Chondrocyte (in vitro differentiated cells): ENCODE measurements at places on chromosomes 16 and 17. TPM values are rescaled to one million over a fixed set of nuclear protein-coding genes. Genes with fewer than 3 reads are reported as not detected.

GRCh38 chr17:5506307-5506706 lies 19.9 kb downstream of the MIS12 start:
- H3K27me3 ChIP-seq, result no peaks in the 10 kb centered on the region
- H3K27ac ChIP-seq, result no peak overlapping the region
- H3K36me3 ChIP-seq, result no peaks in the 10 kb centered on the region
- no peak for DNase-seq
- H3K4me1 ChIP-seq, result peaks cover 18% of the 10 kb centered on the region

Gene ITGAD
- total RNA-seq, result not detected in 3 replicates

DNA sequence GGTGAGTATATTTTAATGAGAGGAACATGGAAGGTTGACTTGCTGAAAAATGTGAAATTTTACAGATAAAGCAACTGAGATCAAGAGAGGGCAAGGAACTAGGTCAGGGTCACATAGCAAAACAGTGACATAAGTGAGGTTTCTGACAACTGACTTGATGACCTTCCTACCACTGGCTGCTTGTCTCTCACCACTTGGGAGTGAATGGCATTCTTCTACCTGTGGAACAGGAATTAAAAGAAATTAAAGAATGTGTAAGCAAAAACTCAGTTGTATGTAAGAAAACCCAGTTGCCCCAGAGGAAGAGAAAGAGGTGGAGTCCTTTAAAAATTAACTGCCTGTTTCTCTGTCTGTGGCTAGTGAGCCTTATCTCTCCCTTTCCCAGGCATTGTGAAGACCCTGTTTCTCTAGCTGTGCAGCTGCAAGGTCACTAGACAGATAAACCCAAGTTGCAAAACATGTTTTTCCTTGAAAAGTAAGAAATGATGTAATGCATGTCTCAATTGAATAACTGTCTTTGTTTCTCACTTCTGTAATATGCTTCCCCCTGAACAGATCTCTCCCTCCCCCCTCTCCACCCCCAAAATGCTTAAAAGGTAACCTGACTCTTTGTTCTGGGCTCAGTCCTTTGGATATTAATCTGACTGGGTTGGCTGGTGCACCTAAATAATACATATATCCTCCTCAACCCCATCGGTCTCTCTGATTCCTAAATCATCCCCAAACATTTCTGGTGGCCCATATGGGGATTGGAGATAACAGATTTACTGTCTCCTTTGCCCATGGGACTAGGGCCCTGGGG lies 23.4 kb downstream of the ACSM1 start:
- H3K4me1 ChIP-seq, result peaks cover 14% of the 10 kb centered on the region
- H3K36me3 ChIP-seq, result no peaks in the 10 kb centered on the region
- no peak overlapping the region for H3K27ac ChIP-seq
- DNase-seq, result no peak
- H3K27me3 ChIP-seq, result peaks cover 9% of the 10 kb centered on the region

Gene OVCA2
- total RNA-seq, result 26.6 to 30.2 TPM (median 30.1 TPM) in 3 replicates

- no peak overlapping the region for H3K4me3 ChIP-seq
- no peak overlapping the region for H3K27ac ChIP-seq
- H3K4me1 ChIP-seq, result peaks cover 11% of the 10 kb centered on the region
- H3K27me3 ChIP-seq, result no peaks in the 10 kb centered on the region
Observed at GRCh38 chr16:17331071-17331607, 139.6 kb downstream of the XYLT1 start.

GRCh38 chr16:69436896-69437295 lies 12.5 kb downstream of the CYB5B start:
- no peak for DNase-seq
- peak overlapping the region; percentile 22 for H3K27ac ChIP-seq
- H3K27me3 ChIP-seq, result no peaks in the 10 kb centered on the region
- no peak overlapping the region for H3K4me3 ChIP-seq
- H3K4me1 ChIP-seq, result peaks cover 7% of the 10 kb centered on the region

DNA sequence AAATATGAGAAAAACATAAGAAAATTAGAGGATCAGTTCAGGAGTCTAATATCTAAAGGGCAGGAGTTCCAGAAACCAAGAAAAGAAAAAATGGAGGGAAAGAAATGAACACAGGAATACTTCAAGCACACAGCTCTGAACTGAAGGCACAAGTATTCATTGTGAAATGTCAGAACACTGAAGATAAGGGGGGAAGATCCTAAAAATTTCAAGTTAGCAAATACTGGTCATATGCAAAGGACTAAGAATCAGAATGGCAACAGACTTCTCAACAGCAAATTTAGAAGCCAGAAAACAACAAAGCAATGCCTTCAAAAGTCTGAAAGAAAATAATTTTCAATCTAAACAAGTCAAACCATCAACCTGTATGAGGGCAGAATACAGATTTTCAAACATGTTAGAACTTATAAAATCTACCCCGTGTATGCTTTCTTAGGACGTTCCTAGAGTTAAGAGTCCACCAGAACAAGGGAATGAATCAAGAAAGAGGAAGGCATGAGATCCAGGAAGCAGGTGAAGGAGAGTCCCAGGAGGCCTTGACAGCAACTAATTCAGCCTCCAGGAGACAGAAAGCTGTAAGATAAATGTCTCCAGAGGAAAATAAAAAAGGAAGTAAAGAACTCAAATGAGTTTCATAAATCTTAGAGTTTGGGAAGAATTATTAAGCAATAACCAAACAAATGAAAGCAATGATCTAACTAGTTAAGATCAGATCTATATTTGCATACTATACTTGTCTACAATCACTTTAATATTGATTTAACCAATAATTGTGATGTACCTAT lies 2.8 kb downstream of the BRD7 start:
- H3K36me3 ChIP-seq, result peaks cover 7% of the 10 kb centered on the region
- H3K27ac ChIP-seq, result no peak overlapping the region
- H3K27me3 ChIP-seq, result no peaks in the 10 kb centered on the region
- DNase-seq, result no peak

DNA sequence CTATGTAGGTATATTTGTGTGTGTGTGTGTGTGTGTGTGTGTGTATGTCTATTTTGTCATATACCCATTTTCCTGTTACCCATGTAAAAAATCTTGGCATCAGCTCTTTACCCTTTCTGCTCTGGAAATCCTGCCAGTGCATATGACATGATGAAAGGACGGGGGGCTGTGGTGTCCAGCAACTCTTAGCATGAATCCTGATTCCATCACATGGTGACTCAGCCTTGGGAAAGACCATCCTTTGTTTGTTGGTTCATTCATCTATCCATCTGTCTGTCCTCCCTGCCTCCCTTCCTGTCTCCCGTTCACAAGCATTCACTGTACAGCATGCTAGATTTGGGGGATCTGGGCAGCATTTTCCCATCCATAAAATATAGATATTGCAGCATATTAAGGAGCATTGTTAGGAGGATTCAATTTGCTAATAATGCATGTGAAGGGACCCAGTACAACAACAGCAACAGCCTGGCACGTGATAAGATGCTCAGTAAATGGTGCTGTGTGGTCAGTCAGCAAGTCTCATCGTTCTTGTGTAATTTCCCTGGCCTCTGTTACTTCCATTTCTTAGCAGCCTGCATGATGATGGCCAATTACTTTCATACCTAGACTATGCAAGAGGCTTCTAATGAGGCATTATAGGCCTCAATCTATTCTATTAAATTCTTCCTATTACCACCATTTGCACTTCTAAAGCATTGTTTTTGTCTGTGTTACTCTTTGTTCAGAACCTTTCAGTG lies 191.0 kb downstream of the PRKCA start:
- no peak for DNase-seq
- H3K4me3 ChIP-seq, result no peak overlapping the region
- no peaks in the 10 kb centered on the region for H3K36me3 ChIP-seq
- peaks cover 30% of the 10 kb centered on the region for H3K4me1 ChIP-seq
- no peaks in the 10 kb centered on the region for H3K27me3 ChIP-seq
- H3K27ac ChIP-seq, result peak overlapping the region; percentile 57

Gene PERCC1
- not detected in 3 replicates for total RNA-seq

Gene KRTAP2-3
- total RNA-seq, result not detected in 3 replicates

- H3K27ac ChIP-seq, result no peak overlapping the region
- peaks cover 5% of the 10 kb centered on the region for H3K4me1 ChIP-seq
- H3K4me3 ChIP-seq, result no peak overlapping the region
- H3K36me3 ChIP-seq, result no peaks in the 10 kb centered on the region
- H3K27me3 ChIP-seq, result no peaks in the 10 kb centered on the region
Observed at GRCh38 chr16:50593410-50594150, 45.4 kb downstream of the NKD1 start.

Gene ZNF385C
- 0.07 to 0.18 TPM in 2 of 3 replicates, not detected in the other for total RNA-seq

Gene DNAH17
- total RNA-seq, result 0.26 to 0.42 TPM (median 0.34 TPM) in 3 replicates

DNA sequence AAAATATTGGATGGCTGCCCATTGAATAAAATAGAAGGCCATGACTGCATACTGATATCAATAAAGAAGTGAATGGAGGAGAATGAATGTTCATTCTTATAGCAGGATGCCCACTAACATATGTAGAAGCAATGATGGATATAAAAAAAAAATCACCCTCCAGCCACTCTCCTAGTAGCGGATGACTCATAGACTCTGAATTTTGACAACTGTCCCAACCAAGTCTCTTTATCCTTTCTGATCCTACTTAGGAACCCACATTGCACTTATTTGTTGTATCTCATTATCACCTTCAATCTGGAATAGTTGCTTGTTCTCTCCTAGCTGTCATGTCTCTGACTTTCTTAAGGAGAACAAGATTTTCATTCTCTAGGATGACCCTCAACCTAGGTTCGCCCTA lies 429.9 kb downstream of the HS3ST3B1 start:
- no peak for DNase-seq
- peaks cover 17% of the 10 kb centered on the region for H3K4me1 ChIP-seq
- no peaks in the 10 kb centered on the region for H3K36me3 ChIP-seq
- H3K27me3 ChIP-seq, result no peaks in the 10 kb centered on the region
- H3K27ac ChIP-seq, result no peak overlapping the region

Gene TSNAXIP1
- 1.8 to 3.1 TPM (median 2.3 TPM) in 3 replicates for total RNA-seq
